Osteoblast (primary cell): ENCODE measurements at places on chromosomes 6 and 20. TPM values are rescaled to one million over a fixed set of nuclear protein-coding genes. Genes with fewer than 3 reads are reported as not detected.

The FUT9 gene
- not detected in 2 replicates for total RNA-seq

The CABLES2 gene
- 1.8 TPM in 2 replicates for total RNA-seq

The WASF1 gene
- total RNA-seq: 18.6 and 18.8 TPM in 2 replicates

The HSPA12B gene
- not detected in 2 replicates for total RNA-seq

The SCUBE3 gene
- 30.4 and 62.5 TPM in 2 replicates for total RNA-seq
